ENCODE measurements at places on chromosomes 13 and 19.

DNA sequence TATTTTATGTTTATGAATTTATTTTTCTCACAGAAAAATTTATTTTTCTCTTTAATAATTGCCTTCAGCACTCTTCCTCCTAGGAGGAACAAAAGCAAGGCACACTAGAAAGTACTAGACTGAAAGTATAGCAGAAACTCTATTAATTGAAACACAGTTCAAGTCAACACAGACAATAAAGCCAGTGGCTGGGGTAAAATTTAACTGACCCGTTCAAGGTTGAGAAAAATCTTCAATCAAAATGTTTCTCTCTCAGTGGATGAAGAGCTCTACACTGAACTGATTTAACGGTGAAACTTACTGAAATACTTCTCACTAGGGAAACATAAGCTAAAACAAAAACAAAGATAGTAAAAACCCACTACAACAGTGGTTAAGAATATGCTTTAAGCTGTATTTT is 230.1 kb upstream of the MIR17HG start:
- DNase-seq = no peak

- DNase-seq = no peak
These were observed 2.6 kb upstream of the PDE4A start for GRCh38 chr19:10417541-10418234.

GRCh38 chr13:27001705-27002104 is 169.9 kb downstream of the USP12 start:
- no peak for DNase-seq

DNA sequence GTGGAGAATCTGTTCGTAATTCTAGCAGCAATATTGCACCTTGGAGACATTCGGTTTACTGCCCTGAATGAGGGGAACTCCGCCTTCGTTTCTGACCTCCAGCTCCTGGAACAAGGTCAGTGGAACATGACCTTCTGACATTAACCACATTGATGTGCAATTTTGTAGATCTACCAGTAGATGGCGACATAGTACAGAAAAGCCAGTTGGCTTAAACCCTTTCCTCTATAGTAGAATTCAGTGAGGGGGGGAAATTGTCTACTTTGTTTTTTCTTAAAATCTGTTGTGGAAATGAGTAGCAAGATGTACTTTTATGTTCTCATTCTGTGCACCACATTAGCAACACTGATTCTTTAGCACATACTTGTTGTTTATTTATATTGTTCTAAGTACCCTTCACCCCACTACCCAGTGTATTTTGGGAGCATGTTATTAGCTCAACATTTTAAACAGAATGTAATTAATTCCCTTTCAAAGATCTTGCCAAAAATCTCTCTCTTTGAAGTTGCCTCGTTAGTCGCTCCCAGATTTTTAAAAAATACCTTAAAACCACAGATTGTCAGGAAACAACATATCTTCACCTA is 332.2 kb downstream of the MYO16 start:
- peak; percentile 51 for DNase-seq

- DNase-seq = no peak
These were observed 144.4 kb downstream of the LIG4 start for GRCh38 chr13:108070925-108071324.

DNA sequence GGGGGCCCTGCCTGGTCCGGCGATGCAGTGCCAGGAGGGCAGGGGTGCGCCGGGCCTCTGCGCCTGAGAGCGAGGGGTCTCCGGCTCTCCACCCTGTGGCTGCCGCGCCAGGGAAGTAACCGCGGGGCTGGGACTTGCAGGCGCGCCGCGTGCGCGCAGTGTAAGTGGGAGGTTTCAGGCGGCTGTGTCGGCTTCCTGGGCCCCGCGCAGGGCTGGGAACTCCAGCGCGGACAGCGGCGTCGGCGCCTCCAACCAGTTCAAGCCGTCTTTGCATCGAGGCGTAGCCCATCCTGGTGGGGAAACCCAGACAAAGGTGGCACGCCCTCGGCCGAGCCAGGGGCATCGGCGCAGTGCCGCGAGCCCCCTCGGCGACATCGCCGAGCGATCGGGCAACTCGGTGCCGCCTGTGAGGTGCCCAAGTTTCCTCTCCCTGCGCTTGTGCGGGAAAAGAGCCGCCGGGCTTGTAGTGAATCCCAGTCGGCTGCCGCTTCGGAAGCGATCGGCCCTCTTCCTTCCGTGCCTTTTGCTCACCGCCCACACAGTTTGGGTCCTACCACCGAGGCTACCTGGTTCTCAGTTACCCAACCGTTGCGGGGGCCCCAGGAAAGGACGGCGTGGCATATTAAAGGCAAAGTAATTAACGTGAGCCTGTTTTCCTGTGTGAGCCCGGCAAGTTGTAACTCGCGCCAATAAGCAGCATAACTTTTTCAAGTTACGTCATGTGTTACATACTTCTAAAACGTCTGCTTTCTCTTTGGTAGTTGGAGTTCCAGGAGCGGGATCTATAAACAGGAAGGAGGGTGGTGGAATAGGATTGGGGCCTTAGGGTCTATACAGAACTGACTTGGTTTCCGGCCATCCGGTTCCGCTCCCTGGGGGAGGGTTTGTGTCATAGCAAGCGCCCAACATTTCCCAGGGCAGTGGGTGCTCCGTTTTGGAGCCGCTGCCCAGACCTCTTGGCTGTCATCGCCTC is 1.2 kb downstream of the LRCH1 start:
- peak; percentile 84 for DNase-seq

GRCh38 chr13:49625392-49626079 is 2.8 kb upstream of the ARL11 start:
- DNase-seq = no peak

GRCh38 chr13:19713186-19713965 is 69.4 kb downstream of the PSPC1 start:
- peak; percentile 69 for DNase-seq

GRCh38 chr19:17214508-17215126 is 540 bp upstream of the USE1 start:
- no peak for DNase-seq

DNA sequence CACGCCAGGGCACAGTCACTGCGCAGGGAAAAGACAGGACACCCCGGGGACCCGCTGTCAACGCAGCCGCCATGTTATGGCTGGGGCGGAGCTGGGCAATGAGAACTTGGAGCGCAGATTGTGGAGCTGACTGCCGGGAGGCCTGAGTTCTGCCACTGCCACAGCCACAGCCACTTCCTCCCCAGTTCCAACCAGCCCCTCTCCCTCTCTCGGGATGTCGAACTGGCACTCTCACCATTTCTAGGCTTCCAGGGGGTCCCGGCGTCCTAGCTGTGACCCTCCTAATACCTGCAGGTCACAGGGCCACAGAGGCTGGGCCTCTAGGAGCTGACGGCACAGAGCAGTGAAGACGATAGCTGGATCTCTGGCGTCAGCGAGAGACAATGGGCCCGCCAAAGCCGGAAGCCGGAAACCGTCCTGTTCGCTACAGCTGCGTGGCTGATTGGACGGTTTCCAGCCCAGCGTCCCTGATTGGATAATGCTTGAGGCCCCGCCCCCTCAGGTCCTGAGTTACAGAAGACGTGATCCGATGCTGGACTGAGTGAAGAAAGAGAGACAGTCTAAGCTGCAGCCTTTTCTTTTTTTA is at the start of gene ZNF506:
TSS of gene ZNF506 (minus strand) at position 385 of the 586 bp plus-strand sequence. CDS start at position 238, 147 bp downstream.
- DNase-seq = peak; percentile 96

DNA sequence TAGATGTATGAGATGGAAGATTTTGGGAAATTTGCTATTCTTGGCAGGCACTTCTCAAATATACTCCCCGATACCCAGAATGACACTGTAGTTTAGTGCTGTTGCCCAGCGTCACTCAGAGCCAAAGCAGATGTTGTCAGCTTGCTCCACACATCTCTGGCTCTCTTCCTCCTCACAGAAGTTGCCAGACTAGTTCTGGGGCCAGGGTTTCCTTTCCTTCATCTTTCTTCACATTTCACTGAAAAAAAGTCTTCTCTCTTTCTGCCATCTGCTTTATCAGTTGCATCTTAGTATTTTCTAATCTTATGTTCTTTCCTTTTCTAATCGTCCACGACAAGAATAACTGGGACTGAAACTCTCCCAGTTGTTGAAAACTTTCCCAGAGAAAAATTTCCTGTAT is 251.4 kb downstream of the RGCC start:
- DNase-seq = no peak

- no peak for DNase-seq
These were observed 19.9 kb downstream of the PPP5C start for GRCh38 chr19:46366620-46367292.

DNA sequence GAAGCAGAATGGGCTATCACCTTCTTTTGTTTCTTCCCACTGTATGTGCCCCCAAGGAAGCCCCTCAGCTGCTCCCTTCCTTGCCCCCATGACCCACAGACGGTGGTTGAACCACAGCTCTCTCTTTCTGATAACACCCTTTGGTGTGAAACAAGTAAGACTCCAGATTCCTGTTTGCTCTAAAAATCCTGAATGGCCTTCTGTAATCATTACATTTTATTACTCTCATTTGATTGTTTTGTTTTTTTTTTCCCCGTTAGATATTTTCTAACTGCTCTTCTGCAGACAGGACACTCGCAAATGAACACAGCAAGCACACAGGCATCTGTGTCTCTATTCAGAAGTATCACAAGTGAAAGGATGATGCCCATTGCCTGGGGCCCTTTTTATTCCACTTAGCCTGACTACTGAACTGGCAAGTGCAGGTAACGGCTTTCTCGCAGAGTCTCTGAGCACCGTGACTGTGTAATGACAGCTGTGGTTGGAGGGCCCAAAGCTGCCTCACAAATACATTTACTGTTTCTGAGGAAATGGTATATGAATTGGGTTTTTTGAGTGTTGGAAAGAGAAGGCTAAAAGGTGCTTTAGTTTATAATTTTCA is 59.3 kb downstream of the OXGR1 start:
- DNase-seq = no peak

DNA sequence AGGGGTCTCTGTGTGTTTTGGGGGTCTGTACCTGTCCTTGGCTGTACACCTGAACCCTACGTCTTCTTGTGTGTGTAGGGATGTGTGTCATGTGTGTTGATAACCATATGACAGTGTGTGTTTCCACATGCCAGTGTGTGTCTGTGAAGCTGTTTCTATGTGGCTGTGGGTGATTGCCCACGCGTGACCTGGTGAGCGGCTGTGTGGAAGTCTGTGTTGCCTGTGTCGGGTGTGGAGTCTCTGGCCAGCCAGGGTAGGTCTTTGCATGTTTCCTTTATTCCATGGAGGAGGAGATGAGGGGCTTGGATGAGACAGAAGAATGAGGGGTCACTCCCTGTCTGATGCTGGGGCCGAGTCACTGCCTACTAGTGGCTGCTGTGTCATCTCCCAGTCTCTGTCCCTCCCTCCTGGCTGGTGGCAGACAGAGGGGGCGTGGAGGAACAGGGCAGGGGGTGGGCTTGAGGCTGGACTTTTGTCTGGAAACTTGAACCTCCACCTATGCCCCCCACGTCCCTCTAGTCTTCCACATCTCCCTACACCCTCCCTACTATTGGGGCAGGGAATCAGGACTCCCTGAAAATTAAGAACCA is 2.8 kb upstream of the FOSB start:
- DNase-seq = no peak

DNA sequence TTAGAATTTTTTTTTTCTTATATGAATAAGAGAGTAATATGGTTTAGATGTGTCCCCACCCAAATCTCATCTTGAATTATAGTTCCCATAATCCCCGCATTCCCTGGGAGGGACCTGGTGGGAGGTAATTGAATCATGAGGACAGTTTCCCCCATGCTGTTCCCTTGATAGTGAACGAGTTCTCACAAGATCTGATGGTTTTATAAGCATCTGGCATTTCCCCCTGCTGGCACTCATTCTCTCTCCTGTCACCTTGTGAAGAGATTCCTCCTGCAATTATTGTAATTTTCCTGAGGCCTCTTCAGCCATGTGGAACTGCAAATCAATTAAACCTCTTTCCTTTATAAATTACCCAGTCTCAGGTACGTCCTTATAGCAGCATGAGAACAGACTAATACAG is 205.7 kb downstream of the MYO16 start:
- no peak for DNase-seq

GRCh38 chr13:97448503-97449251 is 14.7 kb downstream of the RAP2A start:
- DNase-seq = no peak

GRCh38 chr19:13920940-13921747 is 15.1 kb downstream of the CC2D1A start:
- peak; percentile 54 for DNase-seq

GRCh38 chr13:45333977-45334922 is 6.7 kb downstream of the TPT1 start:
- DNase-seq = peak; percentile 44

GRCh38 chr13:90594681-90595080 is 752.8 kb upstream of the MIR17HG start:
- DNase-seq = peak; percentile 53

GRCh38 chr19:18397242-18398202 is at the start of gene LRRC25:
Gene LRRC25, minus strand, starts transcription at chr19:18397622. Its CDS starts 659 bp downstream, at chr19:18396963.
- no peak for DNase-seq

- no peak for DNase-seq
These were observed 17.4 kb downstream of the LEUTX start for GRCh38 chr19:39796000-39796498.

- DNase-seq = no peak
These were observed 199.2 kb downstream of the DLEU7 start for GRCh38 chr13:50644081-50644871.

- DNase-seq = no peak
These were observed 137.9 kb downstream of the PCDH20 start for GRCh38 chr13:61277586-61278276.

DNA sequence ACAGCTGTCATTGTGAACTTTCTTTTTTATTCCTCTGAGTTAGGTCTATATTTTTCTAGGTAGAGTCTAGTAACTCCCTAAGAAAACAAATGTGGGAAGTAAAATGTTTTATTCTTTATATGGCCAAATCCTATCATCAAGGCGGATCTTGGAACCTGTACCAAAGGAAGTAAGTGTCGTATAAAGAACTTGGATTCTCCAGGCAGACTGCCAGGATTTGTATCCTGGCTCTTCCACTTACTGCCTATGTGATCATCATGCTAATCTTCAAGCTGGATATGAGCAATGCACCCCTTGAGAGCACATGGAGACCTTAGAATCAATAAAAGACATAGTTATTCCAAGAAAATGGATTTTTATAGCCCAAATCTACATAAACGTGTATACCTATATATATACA is 286.5 kb downstream of the PCDH17 start:
- peak; percentile 2 for DNase-seq

DNA sequence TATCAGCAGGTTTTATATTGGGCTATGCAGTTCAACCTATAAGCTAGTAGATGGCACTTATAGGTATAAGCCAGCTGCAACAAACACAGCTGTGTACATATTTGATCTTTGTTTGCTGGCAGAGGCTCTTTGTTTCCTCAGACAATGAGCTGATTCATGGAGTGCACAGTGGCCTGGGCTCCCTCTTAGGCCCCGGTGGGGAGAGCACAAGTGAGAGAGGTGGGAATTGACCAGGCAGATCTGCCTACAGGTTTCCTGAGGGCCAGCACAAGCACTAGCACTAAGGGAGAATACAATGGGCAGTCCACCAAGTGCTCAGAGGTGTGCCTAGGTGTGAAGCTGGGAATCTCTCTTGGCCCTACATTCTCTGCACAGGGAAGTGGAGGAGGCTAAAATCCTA is 1390.7 kb downstream of the SLITRK5 start:
- DNase-seq = no peak

GRCh38 chr13:114151565-114152284 is 19.3 kb upstream of the RASA3 start:
- no peak for DNase-seq

- DNase-seq = peak; percentile 82
These were observed 39.3 kb downstream of the EFNA2 start for GRCh38 chr19:1324806-1325567.
